Fibroblast of skin of left quadriceps (primary cell): ENCODE measurements at places on chromosomes 16 and 17.

GRCh38 chr16:17984810-17985209 lies 351.7 kb downstream of the NPIPA8 start:
- no peak for DNase-seq

- DNase-seq, result no peak
Measured at GRCh38 chr17:81854974-81855774, 5.2 kb downstream of the P4HB start.

DNA sequence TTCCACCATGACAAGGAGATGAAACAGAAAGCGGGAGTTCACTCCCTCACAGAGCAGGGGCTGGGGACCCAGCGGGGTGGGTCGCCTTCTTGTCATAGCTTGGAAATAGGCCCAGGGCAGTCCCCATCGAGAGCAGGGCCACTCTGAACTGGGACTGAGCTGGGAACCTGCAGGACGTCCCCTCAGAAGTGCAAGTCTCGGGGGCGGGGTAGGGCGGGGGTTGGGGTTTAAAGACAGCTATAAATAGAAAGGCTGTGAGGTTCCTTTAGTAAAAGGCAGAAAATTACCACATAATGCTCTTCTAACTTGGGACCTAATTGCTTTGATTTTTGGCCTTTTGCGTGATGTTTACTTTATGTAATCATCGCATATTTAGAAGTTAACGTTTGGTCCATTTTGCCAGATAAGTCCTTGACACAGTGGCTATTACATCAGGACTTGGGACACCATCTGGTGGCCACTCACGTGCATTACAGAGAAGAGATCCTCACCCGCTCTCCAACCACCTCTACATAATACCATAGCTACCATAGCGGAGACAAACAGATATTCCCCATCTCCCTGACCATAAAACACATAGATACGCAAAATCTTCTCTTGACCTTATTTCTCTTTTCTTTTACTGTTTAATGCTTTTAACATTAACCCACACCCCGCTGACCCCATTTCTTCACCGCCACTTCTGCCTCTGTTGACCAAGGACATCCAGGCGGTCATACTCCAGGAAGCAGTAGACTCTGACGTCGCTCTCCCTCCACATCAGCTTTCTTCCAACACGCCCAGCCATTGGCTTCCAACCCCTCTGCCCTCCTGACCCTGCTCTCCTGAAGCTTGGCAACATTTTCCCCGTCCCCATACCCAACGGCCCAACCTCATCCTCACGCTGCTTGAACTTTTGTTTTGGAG lies 27.5 kb upstream of the PIK3R6 start:
- peak; percentile 35 for DNase-seq

DNA sequence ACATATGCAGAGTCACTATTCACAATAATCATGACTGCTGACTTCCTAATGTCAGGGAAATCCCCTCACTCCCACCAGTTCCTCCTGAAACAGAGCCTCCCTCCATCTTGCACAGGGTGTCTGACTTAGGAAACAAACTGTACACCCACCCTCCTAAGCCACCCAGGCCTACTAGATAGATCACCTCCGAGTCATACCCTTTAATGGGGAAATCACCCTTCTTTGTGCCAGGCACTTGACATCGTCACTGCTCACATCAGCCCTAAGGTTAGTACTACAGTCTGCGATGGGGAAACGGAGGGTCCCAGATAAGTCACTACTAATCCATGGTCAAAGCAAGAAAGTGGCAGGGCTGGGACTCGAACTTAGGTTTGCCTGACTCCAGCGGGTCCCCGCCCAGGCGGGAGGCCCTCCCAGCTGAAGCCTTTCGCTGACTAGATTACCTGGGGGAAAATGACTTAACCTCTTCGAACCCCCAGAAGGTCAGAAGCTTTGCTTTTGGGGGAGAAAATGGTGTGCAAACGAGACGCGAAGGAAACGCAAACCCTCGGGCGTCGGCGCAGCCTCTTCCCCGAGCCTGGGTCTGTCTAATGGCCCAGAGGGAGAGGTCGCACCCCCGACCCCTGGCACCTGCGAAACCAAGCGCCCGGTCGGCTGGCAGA lies 3.4 kb upstream of the MLLT6 start:
- DNase-seq, result no peak

- DNase-seq, result no peak
Measured at GRCh38 chr16:24022797-24023196, 187.0 kb downstream of the PRKCB start.

DNA sequence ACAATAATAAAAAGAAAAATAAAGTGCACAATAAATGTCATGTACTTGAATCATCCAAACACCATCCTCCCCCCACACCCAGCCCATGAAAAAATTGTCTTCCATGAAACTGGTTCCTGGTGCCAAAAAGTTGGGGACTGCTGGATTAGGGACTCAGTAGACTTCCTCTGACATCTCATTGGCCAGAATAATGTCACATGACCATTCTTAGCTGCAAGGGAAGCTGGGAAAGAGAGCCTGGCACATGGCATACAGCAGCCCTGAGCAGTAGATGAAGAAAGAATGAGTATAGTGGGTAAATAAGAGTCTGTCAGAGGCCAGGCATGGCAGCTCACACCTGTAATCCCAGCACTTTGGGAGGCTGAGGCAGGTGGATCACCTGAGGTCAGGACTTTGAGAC lies 12.5 kb downstream of the ITPRIPL2 start:
- DNase-seq, result no peak

DNA sequence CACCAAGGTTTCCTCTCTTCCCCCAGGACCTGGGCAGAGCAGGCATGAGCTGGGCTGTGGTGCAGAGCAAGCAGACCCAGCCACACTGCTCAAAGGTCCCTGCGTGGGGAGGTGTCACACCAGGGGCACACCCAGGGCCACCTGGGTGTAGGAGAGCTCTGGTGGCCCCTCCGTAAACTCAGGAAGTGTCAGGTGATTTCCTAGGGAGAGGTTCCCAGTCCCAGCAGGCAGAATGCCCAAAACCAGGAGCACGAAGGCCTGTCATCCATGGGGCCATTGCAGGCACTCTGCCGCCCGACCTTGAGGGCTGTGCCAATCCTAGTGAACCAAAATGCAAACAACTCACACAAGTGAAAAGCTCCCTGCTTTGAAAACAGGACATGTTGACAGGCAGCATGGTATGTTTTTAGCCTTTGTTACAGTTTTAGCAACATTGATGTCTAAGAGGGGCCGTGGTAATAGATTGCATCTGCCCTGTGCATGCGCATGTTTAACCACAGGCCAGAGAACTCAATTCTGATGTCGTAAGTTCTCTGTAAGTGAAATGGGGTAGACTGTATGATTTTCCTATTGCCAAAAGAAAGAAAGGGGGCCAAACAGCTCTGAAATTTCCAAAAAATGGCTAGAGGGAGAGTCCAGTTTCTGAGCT lies 21.3 kb downstream of the CIBAR2 start:
- no peak for DNase-seq

DNA sequence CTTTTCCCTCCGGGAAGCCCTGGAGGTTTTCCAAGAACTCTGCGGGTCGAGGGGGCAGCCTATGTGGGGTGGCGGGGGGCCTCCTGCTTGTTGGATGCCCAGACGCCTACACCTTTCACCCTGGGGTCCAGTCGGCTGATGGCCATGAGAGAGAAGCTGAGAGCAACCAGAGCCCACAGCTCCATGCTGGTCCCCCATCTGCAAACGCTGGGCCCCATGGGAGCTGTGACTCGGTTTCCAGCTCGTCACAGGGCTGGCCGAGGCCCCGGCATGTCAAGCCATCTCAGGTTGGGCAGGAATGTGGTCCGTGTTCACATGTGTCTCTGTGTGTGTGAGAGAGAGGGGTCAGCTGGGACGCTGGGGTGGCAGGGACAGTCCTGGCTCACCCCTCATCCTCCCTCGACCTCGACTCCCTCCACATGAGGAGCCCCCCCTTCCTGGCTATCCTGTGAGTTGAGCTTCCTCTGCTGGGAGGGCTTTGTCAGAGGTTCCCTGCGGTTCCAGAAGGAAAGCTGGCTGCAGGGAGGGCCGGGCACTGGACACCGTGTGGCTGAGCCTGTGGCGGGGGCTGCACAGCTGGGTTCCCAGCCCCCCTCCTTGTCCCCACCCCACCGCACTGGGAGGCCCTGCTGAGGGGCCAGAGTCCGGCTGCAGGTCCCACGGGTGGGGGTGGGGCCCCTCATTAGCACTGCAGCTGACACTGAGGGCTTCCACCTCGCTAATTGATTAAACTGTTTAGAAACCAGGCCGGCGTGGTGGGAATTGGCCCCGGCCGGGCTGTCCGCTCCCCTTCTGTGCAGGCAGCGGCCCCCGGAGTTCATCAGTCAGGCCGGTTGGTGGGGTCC lies 19.1 kb downstream of the METRNL start:
- DNase-seq, result no peak

DNA sequence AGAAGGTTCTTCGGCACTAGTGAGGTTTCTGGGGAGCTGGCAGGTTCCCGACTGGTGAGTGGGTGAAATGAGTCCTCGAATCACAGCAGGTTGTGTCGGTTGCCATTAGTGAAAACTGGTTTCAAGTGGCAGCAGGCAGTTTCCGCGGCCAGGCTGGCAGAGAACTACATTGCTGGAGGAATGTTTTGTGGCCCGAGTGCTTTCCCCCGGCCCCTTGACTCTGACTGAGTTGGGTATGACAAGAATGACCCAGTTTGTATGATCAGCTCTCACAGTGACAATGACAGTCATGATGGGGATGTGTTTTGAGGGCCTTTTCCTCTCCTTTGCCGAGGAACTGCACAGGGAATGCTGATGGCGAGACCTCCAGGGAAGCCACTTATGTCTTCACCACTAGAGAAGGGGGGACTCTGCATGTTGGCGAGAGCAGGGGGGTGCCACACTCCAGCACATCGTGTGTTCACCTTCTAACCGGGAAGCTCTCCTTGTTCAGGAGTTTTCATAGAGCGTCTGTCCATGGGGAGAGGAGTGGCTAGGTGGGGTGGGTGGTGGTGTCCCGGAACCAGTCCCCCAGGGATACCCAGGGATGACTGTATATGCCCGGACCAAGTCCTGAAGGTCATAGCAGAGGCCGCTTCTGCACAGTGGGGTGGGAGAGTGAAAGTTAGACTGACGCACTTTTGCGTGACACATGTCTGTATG lies 206.0 kb upstream of the CHMP6 start:
- DNase-seq, result no peak

DNA sequence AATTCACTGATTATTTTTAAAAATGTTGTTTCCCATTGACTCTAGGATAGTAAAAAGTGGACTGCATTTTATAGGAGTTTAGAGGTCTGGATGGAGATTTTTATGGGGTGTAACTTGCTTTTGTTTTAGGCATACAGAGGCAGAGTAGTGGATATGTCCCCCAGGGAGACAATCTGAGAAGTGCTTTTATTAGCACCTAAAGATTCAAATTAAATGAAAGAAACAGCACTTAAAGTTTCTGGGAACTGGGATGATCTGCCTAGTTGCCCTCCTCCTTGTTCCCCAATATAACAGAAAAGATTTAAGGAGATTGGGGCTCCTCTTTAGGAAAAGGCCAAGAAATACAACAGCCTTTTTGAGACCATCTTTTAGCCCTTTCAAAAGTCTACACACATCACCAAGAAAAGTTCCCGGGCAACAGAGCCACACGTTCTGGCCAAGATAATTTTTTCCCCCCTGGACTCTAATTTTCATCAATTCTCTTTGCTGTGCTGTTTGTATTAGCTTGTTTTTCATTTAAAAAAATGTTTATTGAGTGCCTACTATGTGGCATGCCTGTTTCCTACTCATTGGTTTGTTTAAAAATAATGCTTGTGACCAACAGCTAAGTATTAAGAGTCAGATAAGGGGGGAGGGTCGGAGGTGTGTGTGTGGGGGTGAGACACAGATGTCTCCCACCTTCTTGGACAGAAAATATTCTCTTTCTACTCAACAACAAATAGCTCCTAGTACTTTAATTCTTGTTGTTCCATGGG lies 2.5 kb upstream of the IGF2BP1 start:
- no peak for DNase-seq

DNA sequence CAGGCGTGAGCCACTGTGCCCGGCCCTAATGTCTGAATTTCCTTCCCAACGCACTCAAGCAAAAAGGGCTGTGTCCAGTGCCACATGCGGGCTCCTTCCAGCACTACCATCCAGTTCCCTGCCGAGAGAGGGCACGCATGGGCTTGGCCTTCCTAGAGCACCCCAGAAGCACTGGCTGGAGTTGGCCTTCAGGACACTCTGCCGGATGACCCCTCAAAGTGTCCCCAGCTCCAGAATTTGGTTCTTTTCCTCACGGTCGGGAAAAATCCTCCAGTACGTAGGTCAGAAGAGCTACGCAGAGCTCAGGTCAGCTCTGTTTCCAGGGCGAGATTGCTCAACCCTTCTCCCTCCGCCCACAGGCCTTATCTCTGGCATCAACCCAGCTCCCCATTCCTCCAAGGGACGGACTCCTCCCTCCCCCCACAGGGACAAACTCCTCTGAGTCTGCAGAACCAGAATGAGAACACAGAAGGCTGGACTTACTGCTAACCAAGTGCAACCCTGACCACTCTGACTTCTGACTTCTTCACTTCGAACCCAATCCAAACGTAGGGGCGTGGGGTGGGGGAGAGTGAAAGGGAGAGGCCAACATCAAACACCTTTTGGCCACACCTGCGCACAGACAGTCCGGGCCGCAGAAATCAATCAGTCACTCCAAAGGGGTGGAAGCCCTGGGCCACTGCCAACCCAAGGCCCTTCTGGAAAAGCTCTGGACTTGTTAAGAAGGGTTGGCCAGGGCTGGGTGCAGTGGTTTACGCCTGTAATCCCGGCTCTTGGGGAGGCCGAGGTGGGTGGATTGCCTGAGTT lies 3.6 kb downstream of the CDC42EP4 start:
- DNase-seq, result no peak

DNA sequence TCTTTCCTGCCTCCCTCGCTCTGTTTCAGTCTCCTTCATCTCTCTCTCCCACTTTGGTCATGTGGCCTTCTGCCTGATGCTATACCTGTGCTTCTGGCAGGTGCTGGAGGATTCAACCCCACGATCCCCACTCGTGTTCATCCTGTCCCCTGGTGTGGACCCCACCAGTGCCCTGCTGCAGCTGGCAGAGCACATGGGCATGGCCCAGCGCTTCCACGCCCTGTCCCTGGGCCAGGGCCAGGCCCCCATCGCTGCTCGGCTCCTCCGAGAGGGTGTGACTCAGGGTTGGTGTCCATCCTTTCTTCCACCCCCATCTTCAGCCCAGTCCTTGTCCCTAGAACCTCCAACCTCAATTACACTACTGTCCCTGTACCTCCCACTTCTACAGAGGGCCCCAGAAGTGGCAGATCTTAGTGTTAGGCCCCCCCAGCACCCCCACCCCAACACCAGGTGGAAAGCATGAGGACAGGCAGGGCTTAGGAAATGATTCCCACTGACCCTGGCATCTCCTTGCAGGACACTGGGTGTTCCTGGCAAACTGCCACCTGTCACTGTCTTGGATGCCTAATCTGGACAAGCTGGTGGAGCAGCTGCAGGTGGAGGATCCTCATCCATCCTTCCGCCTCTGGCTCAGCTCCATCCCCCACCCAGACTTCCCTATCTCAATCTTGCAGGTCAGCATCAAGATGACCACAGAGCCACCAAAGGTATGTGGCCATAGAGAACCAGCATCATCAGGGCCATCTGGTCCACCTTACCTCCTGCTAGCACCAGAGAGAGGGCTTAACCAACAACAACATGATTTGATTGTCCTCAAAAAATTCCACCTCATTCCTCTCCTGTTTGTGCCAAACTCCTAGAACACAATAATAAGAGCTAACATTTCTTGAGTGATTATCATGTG lies 9.7 kb upstream of the KDM6B start:
- DNase-seq, result no peak
